Activated T-cell treated with anti-CD3 and anti-CD28 coated beads, Interleukin-2, amount 50 U/mL, for 24 hours (primary cell): ENCODE measurements at places on chromosomes 7 and 10.

DNA sequence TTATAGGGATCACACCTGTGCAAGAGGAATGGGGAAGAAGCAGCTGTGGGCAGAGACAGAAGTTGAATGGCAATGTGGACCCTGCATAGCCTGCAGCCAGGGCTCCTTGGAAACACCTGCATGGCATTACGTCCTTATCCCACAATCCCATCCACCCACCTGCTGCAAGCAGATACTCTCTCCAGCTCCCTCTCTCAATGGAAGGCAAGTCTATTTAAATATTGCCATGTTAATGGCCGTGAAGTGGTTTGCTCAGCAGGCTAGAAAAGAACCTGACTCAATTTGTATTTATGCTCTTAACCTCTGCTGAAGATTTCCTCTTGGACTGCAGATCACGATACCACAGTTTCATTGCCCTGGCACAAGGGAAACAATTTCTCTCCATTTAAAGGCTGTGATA lies 417.0 kb downstream of the TYW1 start:
- no peak for DNase-seq

DNA sequence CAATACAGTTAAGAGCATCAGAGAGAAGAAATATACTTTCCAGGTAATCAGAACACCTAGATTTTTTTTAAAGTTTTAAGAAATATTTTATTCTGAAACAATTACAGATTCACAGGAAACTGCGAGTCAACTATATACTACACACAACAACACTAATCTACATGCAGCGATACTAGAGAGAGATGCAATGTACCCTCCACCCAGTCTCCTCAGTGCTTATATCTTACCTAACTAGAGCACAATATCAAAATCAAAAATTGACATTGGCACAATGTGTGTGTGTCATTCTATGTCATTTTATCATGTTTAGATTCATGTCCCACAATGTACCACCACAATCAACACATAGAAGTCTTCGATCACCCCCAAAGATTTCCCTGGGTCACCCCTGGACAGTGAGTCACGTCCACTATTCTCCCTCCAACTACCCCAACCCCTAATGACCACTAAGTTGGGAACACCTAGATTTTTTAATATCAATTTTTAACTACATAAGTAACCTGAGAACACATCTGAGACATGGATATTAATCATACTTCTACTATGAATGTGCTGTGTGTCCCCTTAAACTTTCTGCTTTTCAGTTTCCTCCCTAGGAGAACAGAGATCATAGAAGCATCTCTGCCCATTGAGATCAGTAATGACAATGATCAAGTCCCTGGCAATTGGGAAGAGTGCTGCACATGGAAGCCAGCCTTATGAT lies 86.5 kb downstream of the GSAP start:
- DNase-seq, result no peak

GRCh38 chr10:110762849-110763211 lies 108.9 kb upstream of the PDCD4 start:
- DNase-seq, result no peak

- no peak for DNase-seq
Measured at GRCh38 chr7:20241194-20241910, 24.2 kb upstream of the MACC1 start.

GRCh38 chr10:121043124-121043849 lies 192.1 kb downstream of the WDR11 start:
- no peak for DNase-seq

- no peak for DNase-seq
Measured at GRCh38 chr7:1516586-1517251, 12.5 kb upstream of the INTS1 start.

- no peak for DNase-seq
Measured at GRCh38 chr7:105141068-105141467, 127.1 kb downstream of the KMT2E start.

- no peak for DNase-seq
Measured at GRCh38 chr10:1608851-1609647, 128.3 kb downstream of the ADARB2 start.

GRCh38 chr10:67296926-67297325 lies 371.1 kb downstream of the LRRTM3 start:
- DNase-seq, result no peak

- no peak for DNase-seq
Measured at GRCh38 chr7:107111196-107111595, 57.6 kb upstream of the HBP1 start.

DNA sequence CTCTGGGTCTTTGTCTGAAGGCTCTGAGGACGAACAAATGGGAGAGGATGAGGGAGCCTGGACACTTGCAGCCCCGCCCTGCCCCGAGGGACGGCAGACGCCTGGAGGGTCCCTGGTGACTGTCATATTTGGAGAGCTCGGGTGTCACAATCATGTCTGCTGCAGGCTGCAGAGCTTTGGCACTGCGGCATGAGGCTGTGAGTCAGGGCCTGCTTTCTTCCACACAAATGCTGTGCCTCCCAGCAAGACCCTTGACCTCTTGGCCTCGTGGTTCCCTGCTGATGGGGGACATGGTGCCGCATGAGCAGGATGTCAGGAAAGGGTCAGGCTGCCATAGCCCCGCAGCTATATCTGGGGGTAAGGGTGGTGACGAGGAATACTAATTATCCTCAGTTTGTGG lies 64.9 kb upstream of the PPIF start:
- no peak for DNase-seq

DNA sequence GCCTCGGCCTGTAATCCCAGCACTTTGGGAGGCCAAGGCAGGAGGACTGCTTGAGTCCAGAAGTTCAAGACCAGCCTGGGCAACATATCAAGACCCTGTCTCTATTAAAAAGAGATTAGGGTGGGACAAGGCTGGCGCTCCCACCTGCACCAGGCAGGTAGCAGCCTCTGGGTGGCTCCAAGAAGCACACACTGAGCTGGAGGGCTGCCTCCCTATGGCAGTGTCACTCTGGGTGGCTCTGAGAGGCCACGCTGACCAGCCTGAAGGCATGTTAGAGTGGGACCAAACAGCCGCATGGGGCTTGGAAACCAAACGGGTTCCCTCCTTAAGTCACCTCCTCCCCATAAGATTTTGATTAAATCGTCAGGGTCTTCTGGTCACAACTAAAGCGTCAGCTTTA lies 19.8 kb upstream of the COL26A1 start:
- no peak for DNase-seq

DNA sequence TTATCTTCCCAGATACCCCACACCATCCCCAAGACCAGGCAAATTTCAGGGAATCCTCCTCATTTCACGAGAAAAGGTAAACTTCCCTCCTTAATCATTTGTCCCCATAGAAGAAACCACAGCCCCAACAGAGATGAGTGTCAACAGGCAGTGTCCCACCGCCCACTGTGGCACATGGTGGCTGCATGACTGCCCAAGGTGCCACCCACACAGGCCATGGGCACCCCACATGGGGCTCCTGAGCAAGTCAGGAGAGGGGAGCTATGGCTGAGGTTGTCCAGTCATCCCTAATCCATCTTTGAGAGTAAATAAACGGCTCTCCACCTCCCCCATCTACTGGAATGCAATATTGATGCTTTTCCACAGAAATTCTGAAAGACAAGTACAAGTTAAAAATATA lies 44.1 kb downstream of the ANTXRL start:
- no peak for DNase-seq
